ENCODE measurements at places on chromosomes 16 and 17.

GRCh38 chr16:19532601-19533000 is 8.9 kb downstream of the CCP110 start:
- DNase-seq = no peak

DNA sequence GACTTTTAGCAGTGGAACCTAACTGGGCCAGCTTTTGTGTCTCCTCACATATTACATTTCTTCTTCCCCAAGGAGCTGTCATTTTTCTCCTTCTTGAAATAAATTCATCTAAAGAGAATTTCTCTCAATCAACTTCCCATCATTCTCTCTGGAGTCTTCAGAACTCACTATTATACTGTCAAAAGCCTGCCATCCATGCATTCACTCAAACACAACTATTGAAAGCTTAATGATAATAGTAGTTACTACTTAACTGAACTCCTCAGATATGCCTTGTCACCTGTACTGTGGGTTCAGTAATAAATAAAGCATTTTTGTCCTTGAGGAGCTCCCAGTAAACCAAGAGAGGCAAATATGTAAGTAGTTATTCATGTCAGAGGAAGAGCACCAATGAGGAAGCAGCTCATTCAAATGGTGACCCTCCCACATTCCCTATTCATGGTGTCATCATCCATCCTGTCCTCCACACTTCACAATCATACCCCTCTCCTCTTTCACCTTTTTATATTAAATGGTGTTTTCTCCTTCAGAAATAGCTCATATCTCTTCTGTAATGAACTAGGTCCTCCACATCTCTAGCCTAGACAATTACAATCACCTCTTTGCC is 162.6 kb downstream of the CA10 start:
- DNase-seq = no peak

GRCh38 chr17:18027280-18027679 is 11.7 kb downstream of the ATPAF2 start:
- DNase-seq = no peak

GRCh38 chr17:73140566-73140965 is 24.2 kb upstream of the SSTR2 start:
- no peak for DNase-seq

DNA sequence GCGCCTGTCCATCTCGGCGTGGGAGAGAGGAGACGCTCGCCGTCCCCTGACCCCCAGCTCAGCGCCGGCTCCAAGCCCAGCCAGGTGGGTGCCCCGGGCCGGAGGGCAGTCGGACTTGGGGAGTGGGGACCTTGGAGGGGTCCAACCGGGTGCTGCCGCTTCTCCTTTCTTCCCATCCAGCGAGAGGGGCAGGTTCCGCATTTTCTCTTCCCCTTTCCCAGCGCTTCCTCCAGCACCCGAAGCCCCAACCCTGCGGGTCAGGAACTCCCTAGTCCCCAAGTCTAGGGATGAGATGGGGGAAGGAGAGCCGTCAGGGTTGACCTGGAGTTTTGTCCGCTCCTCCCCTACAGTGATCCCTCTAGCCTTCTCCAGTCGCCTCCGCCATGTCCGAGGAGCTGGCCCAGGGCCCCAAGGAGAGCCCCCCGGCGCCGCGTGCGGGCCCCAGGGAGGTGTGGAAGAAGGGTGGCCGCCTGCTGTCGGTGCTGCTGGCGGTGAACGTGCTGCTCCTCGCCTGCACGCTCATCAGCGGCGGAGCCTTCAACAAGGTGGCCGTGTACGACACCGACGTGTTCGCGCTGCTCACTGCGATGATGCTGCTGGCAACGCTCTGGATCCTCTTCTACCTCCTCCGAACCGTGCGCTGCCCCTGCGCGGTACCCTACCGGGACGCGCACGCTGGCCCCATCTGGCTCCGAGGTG is at the start of gene OTOP2:
OTOP2 (plus strand) TSS at position 24 of the 699 bp plus-strand sequence; CDS start at position 384, 360 bp downstream.
- no peak for DNase-seq

DNA sequence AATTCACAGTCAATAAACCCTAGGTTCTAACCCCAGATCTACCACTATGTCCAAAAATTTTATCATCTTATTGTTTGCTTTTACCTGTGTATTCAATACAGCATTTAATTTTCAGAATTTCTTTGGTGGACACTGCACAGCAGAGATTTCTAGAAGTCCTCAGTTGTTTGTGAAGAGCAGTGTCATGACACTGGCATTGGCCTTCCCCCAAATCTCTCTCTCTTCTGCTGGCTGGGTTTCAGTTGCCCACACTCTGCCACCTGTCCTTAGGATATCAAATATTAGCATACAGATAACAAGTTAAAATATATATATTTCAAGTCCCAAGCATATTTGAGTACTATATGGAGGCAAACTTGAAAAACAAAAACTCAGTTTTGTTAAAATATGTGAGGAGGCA is 2.0 kb upstream of the THUMPD1 start:
- DNase-seq = no peak

DNA sequence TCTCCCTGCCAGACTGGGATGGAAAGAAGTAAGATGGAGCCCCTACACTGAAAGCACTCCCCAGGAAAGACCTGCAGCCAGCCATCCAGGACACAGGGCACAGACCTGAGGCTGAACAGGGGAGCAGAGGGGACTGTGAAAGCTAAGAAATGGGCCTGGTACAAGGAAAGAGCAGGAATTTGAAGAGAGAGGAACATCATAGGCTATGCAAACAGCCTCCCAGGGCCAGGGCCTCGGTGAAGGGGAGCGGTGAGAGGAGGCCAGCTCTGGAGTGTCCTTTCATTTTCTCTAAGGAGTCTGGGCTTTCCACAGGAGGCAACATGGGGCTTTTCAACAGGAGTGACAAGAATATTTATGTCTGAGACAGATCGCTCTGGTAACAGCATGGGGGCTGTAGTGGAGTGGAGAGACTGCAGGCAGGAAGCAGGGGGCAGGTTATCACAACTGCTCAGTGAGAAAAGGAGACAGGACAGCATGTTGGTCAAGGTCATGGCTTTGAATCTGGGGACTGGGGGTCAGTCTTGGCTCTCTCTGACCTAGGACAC is 50.1 kb downstream of the TOM1L2 start:
- DNase-seq = no peak

DNA sequence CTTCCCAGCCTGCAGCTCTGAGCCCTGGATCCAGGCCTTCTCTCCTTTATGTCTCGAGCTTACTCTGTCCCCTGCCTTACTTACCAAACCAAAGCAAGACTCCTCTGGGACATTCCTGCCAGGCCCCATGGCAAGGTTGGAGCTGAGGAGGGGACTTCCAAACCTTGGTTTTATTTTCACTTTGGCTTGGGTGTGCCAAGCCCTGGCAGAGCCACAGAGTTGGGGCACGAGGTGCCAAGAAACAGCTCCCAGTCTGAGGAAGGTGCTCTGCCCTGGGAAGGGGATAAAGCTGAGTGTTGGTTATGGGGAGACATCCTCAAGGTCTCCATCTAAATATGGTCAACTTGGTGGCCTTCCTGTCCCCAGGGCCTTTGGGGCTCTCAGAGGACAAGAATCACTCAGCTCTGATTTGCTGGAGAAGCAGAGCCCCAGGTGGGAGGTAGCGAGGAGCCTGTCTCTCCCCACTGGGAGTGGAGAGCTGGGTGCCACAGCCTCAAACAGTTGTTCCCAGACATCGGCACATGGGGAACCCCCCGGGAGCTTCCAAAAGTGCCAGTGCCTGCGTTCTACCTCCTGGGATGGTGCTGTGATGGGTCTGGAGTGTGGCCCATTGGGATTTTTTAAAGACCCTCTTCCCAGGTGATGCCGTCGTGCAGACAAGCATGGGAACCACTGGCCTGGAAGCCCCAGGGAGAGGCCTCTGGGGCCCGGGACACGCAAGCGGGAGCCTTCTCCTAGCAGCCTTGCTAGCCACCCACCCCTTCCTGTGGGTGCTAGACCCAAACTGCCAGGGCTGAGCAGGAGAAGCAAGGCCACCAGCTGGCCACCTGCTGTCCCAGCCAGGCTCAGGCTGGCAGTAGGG is 10.3 kb downstream of the NLRC5 start:
- no peak for DNase-seq

DNA sequence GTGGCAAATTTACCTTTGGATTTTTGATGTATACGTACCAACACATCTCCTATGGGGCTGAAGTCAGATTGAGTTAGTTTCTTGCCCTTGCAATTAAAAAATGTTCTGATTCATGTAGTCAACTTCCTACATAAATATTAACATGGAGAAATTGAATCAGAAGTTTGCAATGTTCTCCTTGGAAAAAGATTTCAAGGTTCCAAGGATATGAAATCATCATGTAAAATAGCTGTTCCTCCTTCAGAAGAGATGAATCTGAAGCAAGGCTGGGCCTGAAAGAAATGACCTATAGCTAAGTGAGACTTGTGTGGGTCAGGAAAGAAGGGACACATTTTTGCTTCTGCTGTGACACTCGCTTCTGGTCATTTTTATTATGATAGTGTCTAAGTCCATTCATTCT is 131.7 kb downstream of the RGS9 start:
- no peak for DNase-seq

DNA sequence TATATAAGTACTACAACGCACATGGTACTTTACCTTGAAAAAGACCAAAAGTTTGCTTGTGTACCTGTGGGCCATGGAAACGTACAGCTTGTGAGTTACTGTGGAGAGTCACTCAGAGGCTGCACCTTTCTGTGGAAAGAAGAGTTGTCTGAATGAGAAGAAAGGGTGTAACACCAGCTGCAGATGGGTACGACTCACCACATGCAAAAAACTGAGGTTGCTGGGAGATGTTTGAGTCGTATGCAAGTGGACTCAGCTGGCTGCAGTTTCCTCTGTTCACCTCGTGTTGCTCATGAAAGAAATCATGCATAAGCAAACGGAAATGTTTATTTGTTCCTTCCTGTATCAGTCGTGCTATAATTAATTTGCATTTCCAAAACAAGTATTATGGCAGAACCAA is 22.4 kb upstream of the DYNLRB2 start:
- no peak for DNase-seq

- no peak for DNase-seq
These were observed 387.4 kb downstream of the CPPED1 start for GRCh38 chr16:12416136-12416787.

- DNase-seq = no peak
These were observed 6.4 kb upstream of the VEZF1 start for GRCh38 chr17:57994436-57994835.

DNA sequence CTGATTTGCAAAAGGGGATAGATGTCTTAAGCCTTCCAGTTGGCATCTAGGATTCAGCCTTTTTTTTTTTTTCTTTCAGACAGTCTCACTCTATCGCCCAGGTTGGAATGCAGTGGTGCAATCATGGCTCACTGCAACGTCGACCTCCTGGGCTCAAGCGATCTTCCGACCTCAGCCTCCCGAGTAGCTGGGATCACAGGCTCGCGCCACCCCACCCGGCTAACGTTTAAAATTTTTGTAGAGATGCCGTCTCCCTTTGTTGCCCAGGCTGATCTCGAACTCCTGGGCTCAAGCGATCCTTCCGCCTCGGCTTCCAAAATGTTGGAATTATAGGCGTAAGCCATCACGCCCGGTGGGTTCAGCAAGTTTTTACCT is 571 bp upstream of the CCP110 start:
- no peak for DNase-seq

DNA sequence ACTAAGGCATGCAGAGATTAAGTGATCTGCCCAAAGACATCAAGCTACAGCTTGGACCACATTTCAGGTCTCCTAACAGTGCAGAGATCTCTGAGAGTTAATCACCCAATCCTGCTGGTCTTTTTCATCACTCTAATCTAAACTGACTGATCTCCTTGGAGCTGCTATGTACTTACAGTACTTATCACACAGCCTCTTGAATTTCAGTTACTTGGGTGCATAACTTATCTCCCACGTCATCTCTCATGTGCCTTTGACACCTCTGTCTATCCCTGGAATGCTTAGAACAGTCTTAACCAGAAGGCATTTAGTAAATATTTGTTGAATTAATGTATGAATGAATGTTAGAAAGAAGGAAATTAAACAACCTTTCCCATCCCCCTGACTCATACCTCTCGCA is 139.0 kb downstream of the SNX11 start:
- DNase-seq = no peak

GRCh38 chr16:28873543-28874201 is 4.6 kb upstream of the ATP2A1 start:
- DNase-seq = peak; percentile 14

GRCh38 chr17:75475851-75476250 is 19.4 kb downstream of the TMEM94 start:
- no peak for DNase-seq
